ENCODE measurements at places on chromosomes 4 and X. TPM values are rescaled to one million over a fixed set of nuclear protein-coding genes. Genes with fewer than 3 reads are reported as not detected.

- DNase-seq, result no peak
- no peaks in the 10 kb centered on the region for H3K27me3 ChIP-seq
- H3K4me1 ChIP-seq, result no peaks in the 10 kb centered on the region
- no peak overlapping the region for H3K4me3 ChIP-seq
- H3K36me3 ChIP-seq, result no peaks in the 10 kb centered on the region
Measured at GRCh38 chr4:185902654-185903053, 90.7 kb upstream of the SORBS2 start.

- no peaks in the 10 kb centered on the region for H3K4me1 ChIP-seq
- H3K36me3 ChIP-seq, result no peaks in the 10 kb centered on the region
- no peak overlapping the region for H3K27ac ChIP-seq
- no peaks in the 10 kb centered on the region for H3K27me3 ChIP-seq
- no peak overlapping the region for H3K4me3 ChIP-seq
Measured at GRCh38 chr4:5399790-5400421, 308.5 kb downstream of the EVC2 start.

- no peak for DNase-seq
- no peaks in the 10 kb centered on the region for H3K36me3 ChIP-seq
- H3K27ac ChIP-seq, result no peak overlapping the region
- no peaks in the 10 kb centered on the region for H3K27me3 ChIP-seq
Measured at GRCh38 chr4:176642472-176642871, 150.2 kb downstream of the VEGFC start.

DNA sequence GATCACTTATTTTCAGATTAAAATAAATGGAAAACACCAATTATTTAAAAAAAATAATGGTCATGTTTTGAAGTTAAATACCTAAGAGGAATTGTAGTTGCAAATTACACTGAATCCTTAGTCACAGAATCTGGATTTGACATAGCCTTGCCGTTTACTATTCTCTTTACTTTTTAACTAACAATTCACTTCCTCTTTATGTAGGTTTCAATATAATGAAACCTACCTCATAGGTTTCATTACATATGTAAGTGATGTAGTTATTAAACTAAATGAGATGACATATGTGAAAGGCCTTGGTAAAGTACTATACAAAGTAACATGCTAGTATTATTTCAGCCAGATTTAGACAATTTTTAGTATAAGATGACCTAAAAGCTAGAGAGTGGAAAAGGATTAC is 6.5 kb downstream of the SPP1 start:
- no peaks in the 10 kb centered on the region for H3K36me3 ChIP-seq
- DNase-seq, result no peak
- H3K27me3 ChIP-seq, result peaks cover 2% of the 10 kb centered on the region
- no peak overlapping the region for H3K27ac ChIP-seq
- H3K4me3 ChIP-seq, result no peak overlapping the region
- no peaks in the 10 kb centered on the region for H3K4me1 ChIP-seq

GRCh38 chr4:88819818-88820697 is 122.4 kb upstream of the NAP1L5 start:
- no peak for DNase-seq
- no peaks in the 10 kb centered on the region for H3K27me3 ChIP-seq
- no peaks in the 10 kb centered on the region for H3K4me1 ChIP-seq
- no peaks in the 10 kb centered on the region for H3K36me3 ChIP-seq
- peak overlapping the region; percentile 11 for H3K27ac ChIP-seq
- peak overlapping the region; percentile 51 for H3K4me3 ChIP-seq

GRCh38 chrX:136759968-136760367 is 20.8 kb downstream of the ARHGEF6 start:
- DNase-seq, result no peak
- no peak overlapping the region for H3K4me3 ChIP-seq
- peaks cover 2% of the 10 kb centered on the region for H3K4me1 ChIP-seq
- no peak overlapping the region for H3K27ac ChIP-seq
- no peaks in the 10 kb centered on the region for H3K27me3 ChIP-seq

- H3K4me3 ChIP-seq, result no peak overlapping the region
- H3K4me1 ChIP-seq, result no peaks in the 10 kb centered on the region
- no peak overlapping the region for H3K27ac ChIP-seq
- DNase-seq, result no peak
Measured at GRCh38 chr4:171956678-171957077, 143.5 kb downstream of the GALNTL6 start.

- no peaks in the 10 kb centered on the region for H3K4me1 ChIP-seq
- no peak overlapping the region for H3K27ac ChIP-seq
- no peaks in the 10 kb centered on the region for H3K36me3 ChIP-seq
Measured at GRCh38 chr4:101367201-101367600, 19.9 kb upstream of the PPP3CA start.

The SH3RF1 gene
- 8.2 TPM for polyA plus RNA-seq

The GABRA4 gene
- not detected for polyA plus RNA-seq

The NALF2 gene
- 0.07 TPM for polyA plus RNA-seq

The ADAM29 gene
- polyA plus RNA-seq, result not detected

The FGFR3 gene
- polyA plus RNA-seq, result 0.53 TPM

The PABPC5 gene
- polyA plus RNA-seq, result 5.8 TPM

Measured in ovary (tissue), 10 donors.